D341Med (cell line): ENCODE measurements at places on chromosomes 3 and 15.

GRCh38 chr3:194162070-194162678 is 26.2 kb downstream of the HES1 start:
- DNase-seq, result no peak

- DNase-seq, result no peak
Measured at GRCh38 chr3:185605566-185605965, 19.5 kb downstream of the SENP2 start.

GRCh38 chr3:47380026-47380600 is 708 bp upstream of the PTPN23 start:
- no peak for DNase-seq

- no peak for DNase-seq
Measured at GRCh38 chr3:71924721-71925120, 139.8 kb upstream of the PROK2 start.

DNA sequence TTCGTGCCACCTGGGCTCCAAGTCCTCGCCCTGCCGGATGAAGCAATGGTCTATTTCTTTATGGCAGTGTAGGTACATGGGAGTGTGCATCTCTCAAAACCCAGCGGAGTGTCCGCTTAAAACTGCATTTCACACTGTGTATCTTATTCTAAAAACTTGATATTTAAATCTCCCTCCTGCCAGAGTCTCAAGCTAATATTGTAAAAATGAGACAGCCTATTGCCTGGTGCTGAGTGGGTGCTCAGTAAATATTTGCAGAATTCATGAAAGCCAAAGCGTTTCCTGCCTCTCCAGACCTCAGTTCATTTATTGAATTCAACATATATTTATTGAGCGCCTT is 330 bp upstream of the TBC1D2B start:
- DNase-seq, result no peak

DNA sequence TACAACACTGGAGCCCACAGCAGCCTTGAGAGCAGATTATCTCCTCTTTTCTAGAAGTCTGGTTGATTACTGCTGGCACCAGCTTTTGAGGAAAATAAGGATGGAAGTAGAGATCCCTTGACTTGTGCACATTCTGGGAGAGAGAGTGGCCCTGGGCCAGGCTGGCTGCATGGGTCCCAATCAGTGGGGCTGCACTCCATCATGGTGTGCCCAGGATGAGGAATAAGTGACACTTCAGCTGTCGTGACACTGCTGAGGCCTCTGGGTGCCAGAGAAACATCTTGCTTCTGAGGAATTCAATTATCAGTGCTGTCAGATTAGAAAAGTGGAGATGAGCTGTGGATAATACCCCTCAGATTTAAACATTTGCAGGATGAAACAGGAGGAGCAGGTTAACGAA is 9.1 kb downstream of the RAMAC start:
- DNase-seq, result peak; percentile 79
